ENCODE measurements at places on chromosomes 2 and 18.

GRCh38 chr18:55232506-55232905, 273.2 kb upstream of the CCDC68 start:
- DNase-seq = no peak

DNA sequence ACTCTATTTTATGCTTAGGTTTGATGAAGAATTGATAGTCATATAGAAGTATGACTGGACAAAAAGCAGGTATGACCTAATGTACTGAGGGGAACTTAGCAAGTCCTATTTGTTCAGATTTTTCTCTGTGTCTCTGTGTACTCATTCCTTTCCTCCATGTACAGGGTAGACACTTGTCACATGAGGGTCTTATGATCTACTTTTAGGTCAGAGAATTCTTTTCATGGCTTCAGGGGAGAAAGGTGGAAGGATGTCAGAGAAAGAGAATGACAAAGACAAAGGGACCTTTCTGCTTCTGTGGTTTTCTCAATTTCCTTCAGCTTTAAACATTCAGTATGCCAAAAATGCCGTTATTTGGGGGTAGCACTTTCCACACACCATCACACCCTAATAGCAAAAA, 181.6 kb downstream of the WDPCP start:
- DNase-seq = no peak

DNA sequence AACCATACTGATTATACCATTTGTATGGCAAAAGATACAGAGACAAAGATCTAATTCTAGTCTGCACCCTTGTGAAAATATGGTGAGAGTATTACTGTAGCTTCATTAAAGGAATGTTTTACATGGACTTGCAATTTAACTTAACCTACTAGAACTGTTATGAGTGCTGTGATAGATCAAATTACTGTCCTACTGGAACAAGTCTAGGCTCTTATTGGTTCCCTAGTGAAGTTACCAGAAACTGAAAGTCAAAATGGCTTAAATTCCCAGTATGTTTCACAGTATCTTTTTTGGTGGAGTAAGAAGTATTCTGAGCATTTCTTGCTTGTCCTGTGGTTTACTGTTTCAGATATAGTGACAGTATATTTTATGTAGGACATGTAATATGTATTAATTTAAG, 3.8 kb upstream of the TBR1 start:
- no peak for DNase-seq

GRCh38 chr18:35010993-35011392, 30.2 kb upstream of the MAPRE2 start:
- no peak for DNase-seq

- no peak for DNase-seq
These were observed 160.6 kb downstream of the GALNT3 start for GRCh38 chr2:165633431-165633830.
